ENCODE measurements at places on chromosomes 12 and 14.

DNA sequence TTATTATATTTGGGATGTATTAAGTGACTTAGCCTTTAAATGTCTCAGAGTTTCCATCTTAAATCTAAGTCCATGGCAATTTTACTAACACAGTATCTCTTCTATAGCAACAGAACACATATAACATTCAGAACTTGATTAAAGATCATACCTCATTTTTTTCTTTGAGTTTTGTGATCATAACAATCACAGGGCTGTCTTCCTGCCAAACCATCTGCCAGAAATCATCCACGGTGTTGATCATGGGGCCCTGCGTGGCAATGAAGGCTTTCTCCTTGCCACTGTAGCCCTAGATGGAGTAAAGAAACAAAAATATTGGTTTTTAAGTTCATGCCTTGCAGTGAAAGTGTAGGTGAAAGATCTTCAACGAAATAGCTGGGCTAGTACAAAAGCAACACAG is 46.7 kb upstream of the PTPRB start:
- no peak for DNase-seq

- no peak for DNase-seq
Measured at GRCh38 chr12:50166799-50167048, 445 bp downstream of the CERS5 start.

- DNase-seq = no peak
Measured at GRCh38 chr12:98955284-98955683, 310.2 kb downstream of the APAF1 start.

- no peak for DNase-seq
Measured at GRCh38 chr12:53951577-53952334, 2.9 kb upstream of the HOXC12 start.

GRCh38 chr12:93778306-93778705 is 101.1 kb downstream of the CRADD start:
- DNase-seq = peak; percentile 43

GRCh38 chr14:99860219-99860618 is 67.0 kb downstream of the EML1 start:
- no peak for DNase-seq

GRCh38 chr12:124242529-124243065 is 52.3 kb upstream of the RFLNA start:
- no peak for DNase-seq

DNA sequence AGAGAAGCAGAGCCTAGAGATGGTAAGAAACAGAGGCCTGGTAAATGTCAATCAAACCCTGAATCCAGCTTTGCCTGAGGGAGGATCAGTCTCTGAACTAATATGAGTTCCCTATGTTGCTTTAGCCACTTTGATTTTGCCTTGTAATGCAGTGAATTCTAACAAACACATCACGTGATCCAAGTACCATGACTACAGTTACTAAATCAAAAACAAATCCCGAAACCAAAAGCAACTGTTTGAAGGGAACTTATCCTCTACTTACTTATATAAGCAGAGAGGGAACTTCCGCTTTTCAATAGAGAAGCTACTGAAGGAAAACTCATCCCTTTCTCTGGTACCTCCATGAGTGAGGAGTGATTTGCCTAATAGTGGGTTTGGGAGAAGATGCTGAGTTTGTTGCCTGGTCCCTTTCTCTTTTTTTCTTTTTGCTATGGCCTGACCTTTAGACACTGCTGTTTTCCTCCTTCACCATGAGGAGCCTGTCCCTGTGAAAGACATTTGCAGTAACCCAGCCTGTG is 7.7 kb upstream of the PPTC7 start:
- peak; percentile 4 for DNase-seq

- DNase-seq = no peak
Measured at GRCh38 chr12:56758728-56759262, 4.3 kb upstream of the HSD17B6 start.

DNA sequence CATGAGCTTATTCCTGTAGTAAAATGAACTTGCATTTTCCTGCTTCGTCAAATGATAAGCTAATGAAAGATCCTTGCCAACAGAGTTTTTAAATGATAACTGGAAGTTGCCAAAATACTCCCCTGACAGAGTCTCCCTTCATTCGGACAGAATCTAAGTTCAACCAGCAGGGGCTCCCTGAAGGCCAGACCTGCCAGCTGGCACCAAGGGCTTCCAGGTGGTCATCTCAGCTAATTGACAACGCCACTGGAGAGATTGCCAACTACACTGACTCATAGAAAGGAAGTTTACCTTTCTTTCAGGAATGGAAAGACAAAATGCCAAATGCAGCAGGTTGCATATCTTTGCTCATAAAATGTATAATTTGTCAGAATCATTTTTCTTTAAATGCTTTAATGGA is 462.8 kb downstream of the GXYLT1 start:
- peak; percentile 7 for DNase-seq

- DNase-seq = no peak
Measured at GRCh38 chr12:57157588-57158173, 10.3 kb upstream of the LRP1-AS start.

DNA sequence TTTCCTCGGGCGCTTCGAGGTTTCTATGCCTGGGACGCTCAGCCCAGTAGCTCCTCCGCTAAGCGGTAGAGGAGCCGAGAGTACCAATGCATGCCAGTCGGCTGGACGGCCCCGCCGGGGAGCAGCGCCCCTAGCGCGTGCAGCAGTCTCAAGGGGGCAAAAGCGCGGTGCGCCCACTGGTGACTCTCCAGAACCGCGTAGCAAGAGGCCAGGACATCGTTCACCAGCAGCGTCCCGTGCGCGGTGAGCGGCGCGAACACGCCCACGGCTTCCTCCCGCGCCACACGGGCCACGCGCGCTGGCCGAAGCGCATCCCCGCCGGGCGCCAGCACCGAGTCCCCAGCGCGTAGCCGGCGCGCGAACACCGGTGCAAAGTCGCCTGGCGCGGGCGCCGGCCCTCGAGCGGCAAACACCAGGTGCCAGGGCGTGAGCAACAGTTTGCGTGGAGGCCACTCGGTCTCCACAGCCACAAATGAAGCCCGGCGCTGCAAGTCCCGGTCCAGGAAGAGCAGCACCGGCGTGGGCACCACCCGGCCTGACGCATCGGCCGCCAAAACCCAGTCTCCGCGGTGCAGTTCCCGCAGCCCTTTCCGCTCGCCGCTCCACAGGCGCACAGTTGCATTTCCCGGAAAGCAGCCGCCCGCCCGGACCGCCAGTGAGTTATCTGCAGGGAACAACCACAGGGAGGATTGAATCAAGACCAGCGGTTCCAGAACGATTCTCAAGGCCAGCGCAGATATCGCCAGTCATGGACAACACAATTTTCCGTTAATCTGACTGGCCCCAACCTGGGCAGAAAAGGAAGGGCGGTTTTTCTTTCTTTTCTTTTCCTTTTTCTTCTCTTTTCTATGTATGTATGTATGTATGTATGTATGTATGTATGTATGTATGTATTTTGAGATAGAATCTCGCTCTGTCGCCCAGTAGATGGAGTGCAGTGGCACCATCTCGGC is 4.5 kb downstream of the DHH start:
- DNase-seq = no peak

DNA sequence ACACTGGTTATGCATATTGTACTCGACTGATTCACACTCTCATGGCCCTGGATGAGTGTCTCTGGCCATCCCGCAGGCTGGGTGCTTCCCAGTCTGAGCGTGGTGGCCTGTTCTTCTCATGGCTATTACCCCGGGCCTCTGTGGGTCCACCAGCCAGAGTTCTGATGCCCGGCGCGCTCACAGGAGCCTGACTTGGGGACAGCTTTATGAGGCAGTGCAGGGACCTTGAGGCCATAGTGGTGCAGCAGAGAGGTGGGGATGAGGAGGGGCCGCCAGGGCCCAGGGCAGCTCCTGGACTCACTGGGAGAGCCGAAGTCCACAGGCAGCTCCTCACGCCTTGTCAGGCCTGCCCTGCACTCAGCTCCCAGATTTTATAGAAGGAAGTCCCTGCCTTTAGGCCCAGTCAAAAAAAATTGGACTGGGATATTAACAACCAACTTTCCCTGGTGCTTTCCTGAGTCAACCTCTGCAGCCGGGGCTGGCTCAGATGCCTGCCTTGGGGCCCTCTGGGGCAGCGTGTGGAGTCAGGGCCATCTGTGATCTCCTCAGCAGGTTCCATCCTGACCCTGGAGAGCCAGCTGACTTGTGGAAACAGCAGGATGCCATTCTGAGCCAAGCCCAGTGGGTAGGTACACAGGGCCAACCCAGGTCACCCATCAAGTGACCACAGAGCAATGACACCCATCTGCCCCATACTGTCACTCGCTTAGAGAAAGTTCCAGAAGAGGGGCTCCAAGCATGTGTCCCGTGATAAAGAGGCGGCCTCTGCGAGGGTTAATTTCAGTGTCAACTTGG is 89.4 kb upstream of the DIO3 start:
- DNase-seq = no peak

GRCh38 chr12:16499611-16500010 is 106.4 kb downstream of the LMO3 start:
- DNase-seq = no peak

DNA sequence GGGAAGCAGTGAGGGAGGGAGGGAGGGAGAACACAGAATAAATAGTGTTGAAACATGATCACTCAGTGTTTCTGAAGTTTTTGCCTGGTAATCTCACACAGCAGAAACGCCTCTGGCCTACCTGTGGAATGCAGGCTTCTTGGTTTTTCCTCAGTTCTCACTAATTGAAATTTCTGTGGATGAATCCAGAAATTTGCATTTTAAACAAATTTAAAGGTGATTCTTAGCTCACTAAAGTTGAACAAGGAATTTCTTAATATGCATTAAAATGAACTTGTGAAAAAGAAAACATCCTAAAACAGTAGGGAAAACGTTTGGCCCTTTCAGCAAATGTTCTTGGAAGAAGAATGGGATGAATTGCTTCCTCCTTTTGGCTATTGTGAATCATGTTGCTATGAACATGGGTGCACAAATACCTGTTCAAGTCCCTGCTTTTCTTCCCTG is 1.4 kb downstream of the RNASE9 start:
- DNase-seq = no peak

DNA sequence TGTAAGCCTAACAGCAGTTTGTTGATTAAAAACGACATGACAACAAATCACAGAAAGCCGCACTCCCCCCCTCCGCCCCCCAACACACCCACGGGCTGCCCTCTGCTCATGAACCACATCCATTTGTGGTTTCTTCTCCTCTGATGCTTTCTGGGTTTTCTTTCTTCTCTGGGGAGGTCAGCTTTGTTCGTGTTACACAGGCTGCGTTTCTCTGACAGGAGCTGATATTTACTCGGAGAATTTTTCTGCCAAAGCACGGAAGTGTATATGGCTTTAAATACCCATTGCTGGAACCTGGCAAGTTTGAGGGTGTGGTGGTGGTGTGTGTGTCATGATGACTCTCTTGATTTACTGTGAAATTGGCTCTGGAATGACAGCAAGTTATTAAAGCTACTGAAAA is 883.7 kb upstream of the TMEM132C start:
- DNase-seq = no peak

DNA sequence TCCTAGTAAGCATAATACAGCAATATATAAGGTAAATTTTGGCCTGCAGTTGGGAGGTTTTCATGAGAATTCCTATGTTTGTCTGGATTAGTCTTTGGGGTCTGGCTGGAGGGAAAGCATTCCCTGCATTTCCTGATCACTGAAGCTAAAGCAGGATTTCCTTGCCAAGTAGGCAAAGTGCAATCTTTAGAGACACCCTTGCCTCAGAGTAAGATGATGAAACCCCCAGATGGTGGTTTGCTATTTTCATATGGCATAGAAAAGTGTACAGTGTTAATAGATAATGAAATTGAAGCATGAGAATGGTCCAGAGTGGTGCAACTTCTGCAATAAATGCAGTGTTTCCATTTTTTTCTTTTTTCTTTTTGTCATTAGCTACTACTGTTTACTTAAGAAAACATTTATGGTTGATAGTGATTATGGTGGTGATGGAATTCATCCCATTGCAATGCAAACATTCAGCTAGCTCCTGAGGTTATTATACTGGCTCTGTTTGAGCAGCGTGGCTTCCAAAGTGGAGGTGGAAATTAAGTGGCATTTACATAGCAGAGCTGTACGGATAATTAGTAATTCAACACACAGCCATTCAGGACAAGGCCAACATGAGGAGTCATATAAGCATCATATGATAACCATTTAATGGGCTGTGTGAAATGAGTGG is 276.3 kb downstream of the DUSP6 start:
- no peak for DNase-seq

DNA sequence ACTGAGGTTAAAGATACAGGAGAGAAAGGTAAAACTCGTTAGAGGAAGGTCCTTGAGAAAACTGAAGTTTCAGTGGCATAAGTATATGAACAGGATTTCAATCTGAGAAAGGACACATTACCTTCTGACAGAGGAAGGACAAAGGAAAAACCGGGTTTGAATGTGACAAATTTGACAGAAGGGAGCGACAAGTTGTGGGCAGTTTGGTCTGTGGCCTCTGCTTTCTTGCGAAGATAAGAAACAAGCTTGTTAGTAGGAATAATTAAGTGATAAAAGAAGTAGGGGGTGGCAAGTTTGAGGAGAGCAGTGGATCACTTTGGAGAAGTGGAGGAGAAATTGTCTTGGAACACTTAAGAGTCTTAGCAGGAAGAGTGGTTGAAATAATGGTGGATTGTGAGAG is 5.1 kb downstream of the MON2 start:
- DNase-seq = no peak

DNA sequence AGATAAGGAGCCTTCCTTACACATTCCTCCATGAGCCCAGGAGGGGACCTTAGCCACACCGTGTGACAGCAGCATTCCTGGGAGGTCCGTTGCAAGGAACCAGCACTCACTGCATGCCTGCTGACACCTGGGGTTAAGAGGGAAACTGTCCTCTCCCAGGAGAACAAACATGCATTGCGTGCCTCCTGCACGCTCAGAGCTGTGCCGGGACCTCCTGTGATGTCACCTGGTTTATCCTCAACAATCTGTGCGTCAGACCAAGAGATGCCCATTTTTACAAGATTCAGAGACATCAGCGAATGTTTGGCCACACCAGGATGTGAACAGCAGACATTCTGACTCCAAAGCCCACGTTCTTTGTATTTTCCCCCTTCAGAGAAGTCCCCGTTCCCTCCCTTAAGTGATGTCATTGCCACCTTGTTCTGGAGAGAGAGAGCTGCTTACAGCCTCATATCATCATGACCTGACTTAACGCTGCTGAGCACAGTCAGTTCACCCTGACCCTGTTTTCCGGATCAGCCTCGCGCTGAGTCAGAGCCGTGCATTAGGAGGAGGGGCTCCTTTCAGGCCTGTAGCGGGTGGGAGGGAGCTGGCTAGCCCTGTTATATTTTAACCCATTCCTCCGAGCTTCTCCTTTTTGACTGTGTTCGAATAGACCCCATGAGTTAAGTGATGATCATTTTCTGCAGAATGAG is 36.2 kb downstream of the TMEM120B start:
- DNase-seq = peak; percentile 94

DNA sequence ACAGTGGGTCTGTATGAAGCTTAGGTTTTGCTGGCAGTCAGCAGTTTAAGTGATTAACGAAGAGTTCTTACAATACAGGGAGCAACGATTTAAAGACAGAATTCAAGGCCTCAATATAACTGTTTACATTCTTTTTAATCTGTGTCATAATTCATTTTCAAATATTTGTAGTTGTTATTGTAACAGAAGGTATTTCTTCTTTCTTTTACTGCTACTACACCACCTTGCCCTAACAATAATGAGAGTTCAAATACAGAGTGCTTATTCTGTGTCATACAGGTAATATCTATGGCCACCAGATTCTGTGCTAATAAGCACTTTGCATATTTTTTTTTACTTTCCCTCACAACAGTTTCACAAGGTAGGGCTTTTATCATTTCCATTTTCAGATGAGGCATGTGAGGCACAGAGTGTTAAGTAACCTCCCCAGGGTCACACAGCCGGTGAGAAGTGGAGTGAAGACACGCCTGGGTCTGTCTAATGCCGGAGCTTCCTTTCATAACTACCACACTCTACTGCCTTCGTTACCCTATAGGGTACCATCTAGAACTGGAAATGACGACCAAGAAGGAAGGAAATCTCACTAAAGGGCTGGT is 81.9 kb downstream of the PELI2 start:
- DNase-seq = no peak

- no peak for DNase-seq
Measured at GRCh38 chr12:121390856-121391255, 9.1 kb upstream of the RNF34 start.
